Activated CD4-positive, alpha-beta T cell treated with anti-CD3 and anti-CD28 coated beads, Interleukin-2, amount 10 ng/mL, durations not matched to agents 24 days and 14 days (primary cell): ENCODE measurements at places on chromosomes 1 and 21. TPM values are rescaled to one million over a fixed set of nuclear protein-coding genes. Genes with fewer than 3 reads are reported as not detected.

GRCh38 chr1:87155170-87155569, 173.5 kb upstream of the LMO4 start:
- H3K27ac ChIP-seq, result no peak overlapping the region
- peaks cover 29% of the 10 kb centered on the region for H3K27me3 ChIP-seq
- H3K36me3 ChIP-seq, result no peaks in the 10 kb centered on the region

GRCh38 chr1:118116401-118116800, 68.6 kb downstream of the SPAG17 start:
- DNase-seq, result no peak
- H3K4me3 ChIP-seq, result no peak overlapping the region
- H3K27me3 ChIP-seq, result peaks cover 2% of the 10 kb centered on the region
- H3K4me1 ChIP-seq, result no peaks in the 10 kb centered on the region
- H3K27ac ChIP-seq, result no peak overlapping the region
- H3K36me3 ChIP-seq, result no peaks in the 10 kb centered on the region

SPATA46 gene
- total RNA-seq, result not detected in 2 replicates

- peaks cover 55% of the 10 kb centered on the region for H3K36me3 ChIP-seq
- peak overlapping the region; percentile 100 for H3K4me3 ChIP-seq
- DNase-seq, result no peak
- H3K27ac ChIP-seq, result peak overlapping the region; percentile 98
- no peaks in the 10 kb centered on the region for H3K27me3 ChIP-seq
These were observed 314 bp downstream of the DPH5 start for GRCh38 chr1:101025283-101025656.

DNA sequence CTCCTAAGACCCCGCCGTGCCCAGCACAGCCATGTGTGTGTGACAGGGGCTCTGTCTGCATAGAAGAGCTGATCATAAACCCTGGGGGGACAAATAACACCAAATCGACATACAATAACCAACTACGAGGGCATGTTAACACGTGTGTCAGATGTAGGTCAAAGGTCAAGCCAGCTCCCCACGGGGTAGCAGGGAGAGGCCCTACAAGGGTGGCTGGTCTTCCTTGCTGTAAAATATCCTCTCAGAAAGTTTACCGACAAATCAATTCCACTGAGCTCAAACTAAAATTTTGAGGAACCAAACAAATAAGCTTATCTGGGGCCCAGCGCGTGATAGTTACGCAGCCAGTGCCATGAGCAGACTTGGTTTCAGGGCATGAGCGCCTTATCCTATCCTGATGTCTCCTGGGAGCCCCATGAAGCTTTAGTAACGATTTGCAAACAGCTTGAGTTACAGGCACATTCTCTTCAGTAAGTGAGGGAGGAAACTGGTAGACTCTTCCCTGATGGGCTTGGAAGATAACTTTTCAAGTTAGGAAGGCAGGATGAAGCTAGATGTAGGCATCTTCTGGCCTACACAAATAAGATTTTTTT, 2.7 kb upstream of the TMPRSS3 start:
- peak overlapping the region; percentile 9 for H3K4me3 ChIP-seq
- no peaks in the 10 kb centered on the region for H3K27me3 ChIP-seq
- H3K4me1 ChIP-seq, result peaks cover 56% of the 10 kb centered on the region
- peak overlapping the region; percentile 49 for H3K27ac ChIP-seq
- H3K36me3 ChIP-seq, result peaks cover 33% of the 10 kb centered on the region
- DNase-seq, result no peak

DNA sequence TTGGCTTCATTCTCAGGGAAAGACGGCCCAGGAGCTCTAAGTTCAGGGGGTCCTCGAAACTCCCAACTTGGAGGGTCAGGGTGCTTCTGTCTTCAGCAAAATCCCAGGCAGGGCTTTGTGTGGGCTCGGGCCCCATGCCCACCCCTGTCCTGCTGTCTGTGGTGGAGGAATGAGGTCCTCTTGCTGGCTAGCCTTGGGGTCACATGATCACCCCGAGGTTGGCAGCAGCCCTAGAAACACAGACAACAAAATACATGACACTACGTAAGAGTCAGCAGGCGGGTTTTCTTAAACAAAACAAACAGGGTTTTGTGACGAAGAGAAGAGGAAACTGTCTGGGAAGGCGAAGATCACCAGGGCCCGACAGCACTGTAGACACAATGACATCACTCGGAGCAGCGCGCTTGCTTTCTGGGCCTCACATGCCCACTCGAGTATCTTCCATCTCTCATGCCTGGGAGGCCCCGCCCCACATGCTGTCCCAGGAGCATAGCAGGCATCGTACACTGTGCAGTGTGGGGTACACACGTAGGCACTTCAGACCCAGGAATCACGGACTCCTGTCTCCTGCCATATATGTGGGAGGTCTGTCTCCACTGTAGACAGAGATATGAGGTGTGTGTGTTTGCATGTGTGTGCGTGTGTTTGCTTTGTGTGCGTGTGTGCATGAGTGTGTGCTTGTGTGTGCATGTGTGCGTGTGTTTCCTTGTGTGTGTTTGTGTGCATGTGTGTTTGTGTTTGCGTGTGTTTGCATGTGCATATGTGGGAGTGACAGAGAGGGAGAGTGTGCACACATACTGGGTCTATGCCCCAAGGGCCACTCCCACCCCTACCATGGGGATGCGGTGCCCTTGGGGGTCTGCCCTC, 94.7 kb downstream of the SIK1 start:
- H3K4me1 ChIP-seq, result peaks cover under 1% of the 10 kb centered on the region
- no peak for DNase-seq
- no peaks in the 10 kb centered on the region for H3K36me3 ChIP-seq
- H3K4me3 ChIP-seq, result no peak overlapping the region
- H3K27me3 ChIP-seq, result peaks cover 3% of the 10 kb centered on the region

DNA sequence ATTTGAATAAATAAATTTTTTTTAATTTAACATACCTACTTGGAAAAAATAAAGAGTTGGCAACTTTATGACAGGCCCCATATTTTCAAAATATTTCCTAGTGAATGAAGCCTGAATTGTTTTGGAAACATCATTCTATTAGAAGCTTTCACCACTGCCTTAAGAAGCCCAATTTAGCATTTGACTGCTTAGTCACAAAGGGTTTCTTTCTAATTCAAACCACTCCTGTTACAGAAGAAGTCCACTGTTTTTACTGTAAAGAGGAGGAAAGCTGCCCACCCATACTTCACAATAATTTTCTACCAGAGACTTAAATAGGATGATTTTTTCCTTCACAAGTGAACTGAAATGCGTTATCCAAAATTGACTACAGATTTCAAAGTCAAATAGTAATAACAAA, 534.6 kb upstream of the PTBP2 start:
- H3K4me1 ChIP-seq, result no peaks in the 10 kb centered on the region
- H3K4me3 ChIP-seq, result no peak overlapping the region
- no peak for DNase-seq
- H3K27me3 ChIP-seq, result no peaks in the 10 kb centered on the region
- H3K36me3 ChIP-seq, result no peaks in the 10 kb centered on the region

DNA sequence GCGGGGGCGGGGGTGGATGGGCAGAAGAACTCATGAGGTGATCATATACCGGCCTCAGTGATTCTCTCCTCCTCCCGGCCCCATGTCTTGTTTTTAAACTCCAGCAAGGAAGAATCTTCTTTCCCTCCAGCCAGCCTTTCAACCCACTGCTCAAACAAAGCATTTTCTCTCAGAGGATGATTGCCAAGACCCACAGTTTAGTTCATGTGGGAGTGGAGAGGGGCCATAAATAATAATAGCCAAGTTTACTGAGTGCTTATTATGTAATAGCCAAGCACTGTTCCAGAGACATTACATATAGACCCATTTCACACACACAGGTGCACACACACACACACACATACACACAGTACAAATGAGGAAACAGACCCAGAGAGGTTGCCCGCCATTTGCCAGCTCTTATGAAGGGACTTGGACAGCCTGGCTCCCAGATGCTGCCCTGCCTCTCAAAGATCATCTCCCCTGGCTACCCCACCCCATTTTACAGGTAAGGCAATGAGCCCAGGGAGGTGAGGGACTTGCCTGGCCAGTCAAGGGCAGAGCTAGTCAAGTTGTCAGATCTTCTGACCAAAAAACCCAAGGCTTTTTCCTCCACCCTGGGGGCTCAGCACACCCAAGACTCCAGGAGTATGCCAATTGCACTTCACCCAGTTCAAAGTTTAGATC, 18.0 kb upstream of the BCAR3 start:
- DNase-seq, result no peak
- H3K4me3 ChIP-seq, result no peak overlapping the region
- H3K27me3 ChIP-seq, result peaks cover 8% of the 10 kb centered on the region
- H3K4me1 ChIP-seq, result peaks cover 12% of the 10 kb centered on the region
- no peak overlapping the region for H3K27ac ChIP-seq

RGS13 gene
- not detected in 2 replicates for total RNA-seq

PPM1J gene
- 1.2 and 1.4 TPM in 2 replicates for total RNA-seq

GRCh38 chr1:225774281-225775147, 3.1 kb upstream of the SRP9 start:
- DNase-seq, result no peak
- H3K4me3 ChIP-seq, result no peak overlapping the region
- H3K27me3 ChIP-seq, result no peaks in the 10 kb centered on the region
- H3K36me3 ChIP-seq, result peaks cover 3% of the 10 kb centered on the region
- H3K4me1 ChIP-seq, result peaks cover 4% of the 10 kb centered on the region
- H3K27ac ChIP-seq, result no peak overlapping the region
